Activated CD4-positive, alpha-beta memory T cell treated with anti-CD3 and anti-CD28 coated beads for 36 hours (primary cell): ENCODE measurements at places on chromosomes 7 and 10. TPM values are rescaled to one million over a fixed set of nuclear protein-coding genes. Genes with fewer than 3 reads are reported as not detected.

GRCh38 chr7:30926313-30926712 is 14.7 kb downstream of the AQP1 start:
- peak; percentile 5 for DNase-seq
- H3K27ac ChIP-seq, result no peak overlapping the region
- H3K4me3 ChIP-seq, result no peak overlapping the region

SVIL gene
- total RNA-seq, result 9.4 TPM

GDF2 gene
- not detected for total RNA-seq

DNA sequence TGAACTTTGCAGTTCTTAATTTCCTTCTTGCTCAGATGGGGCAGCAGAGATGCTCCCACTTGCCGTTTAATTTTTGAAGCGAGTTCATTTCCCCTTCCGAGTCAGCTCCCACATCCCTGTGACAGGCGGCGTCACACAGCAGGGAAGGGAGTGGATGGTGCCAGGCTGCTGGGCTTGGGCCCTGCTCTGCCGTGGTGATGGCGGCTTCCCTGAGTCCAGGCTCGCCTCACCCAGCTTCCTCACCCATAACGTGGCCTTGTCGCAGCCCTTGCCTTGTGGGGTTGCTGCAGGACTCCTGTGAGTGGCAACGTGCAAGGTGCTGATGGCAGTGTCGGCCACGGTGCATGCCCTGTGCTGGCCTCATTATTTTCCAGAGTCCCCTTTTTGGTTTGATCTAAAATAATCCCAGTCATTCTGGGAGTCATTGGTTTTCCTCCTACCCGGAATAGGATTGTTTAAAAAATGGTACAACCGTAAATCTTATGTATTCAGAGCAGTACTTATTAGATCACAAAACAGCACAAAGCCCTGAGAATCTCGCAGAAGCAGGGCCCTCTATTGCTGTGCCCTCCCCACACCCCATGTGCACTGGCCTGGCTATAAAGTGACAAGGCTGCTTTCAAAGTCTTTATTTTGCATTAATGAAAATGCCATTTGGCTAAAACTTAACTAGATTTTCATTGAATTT is 260.1 kb downstream of the WDR37 start:
- peaks cover 15% of the 10 kb centered on the region for H3K27me3 ChIP-seq
- no peak overlapping the region for H3K27ac ChIP-seq
- no peaks in the 10 kb centered on the region for H3K36me3 ChIP-seq
- DNase-seq, result no peak
- peaks cover 2% of the 10 kb centered on the region for H3K4me1 ChIP-seq

ZNF273 gene
- total RNA-seq, result 9.6 TPM

GRCh38 chr7:71772779-71773178 is 639.4 kb downstream of the CALN1 start:
- H3K36me3 ChIP-seq, result no peaks in the 10 kb centered on the region
- H3K4me1 ChIP-seq, result no peaks in the 10 kb centered on the region
- DNase-seq, result no peak
- no peak overlapping the region for H3K4me3 ChIP-seq

TRIL gene
- total RNA-seq, result not detected

- DNase-seq, result no peak
- no peaks in the 10 kb centered on the region for H3K27me3 ChIP-seq
- H3K4me1 ChIP-seq, result no peaks in the 10 kb centered on the region
- H3K4me3 ChIP-seq, result no peak overlapping the region
Measured at GRCh38 chr7:3082831-3083230, 39.2 kb upstream of the CARD11 start.

GRCh38 chr7:151088019-151088855 is 2.0 kb downstream of the AGAP3 start:
- H3K27ac ChIP-seq, result peak overlapping the region; percentile 13

DNA sequence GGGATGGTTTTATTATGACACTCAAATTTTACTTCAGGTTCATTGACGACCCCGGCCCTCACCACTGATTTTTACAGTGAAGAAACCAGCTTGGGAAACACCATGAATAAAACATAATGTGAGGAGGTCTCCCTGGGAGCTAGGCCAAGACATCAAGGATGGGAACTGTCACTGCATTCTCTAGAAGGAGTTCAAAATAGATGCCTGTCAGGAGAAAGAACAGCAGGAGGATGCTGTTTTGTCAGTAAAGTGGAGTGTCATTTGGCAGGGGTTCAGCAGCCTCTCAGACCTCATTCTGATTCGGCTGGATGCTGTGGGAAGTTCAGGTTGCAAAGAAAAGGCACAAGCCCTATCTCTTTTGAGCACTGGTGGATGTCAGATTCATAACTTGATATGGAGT is 360.3 kb upstream of the C7orf33 start:
- no peaks in the 10 kb centered on the region for H3K4me1 ChIP-seq
- H3K4me3 ChIP-seq, result no peak overlapping the region
- no peaks in the 10 kb centered on the region for H3K36me3 ChIP-seq
- peaks cover 2% of the 10 kb centered on the region for H3K27me3 ChIP-seq

HNRNPA2B1 gene
- total RNA-seq, result 929 TPM

- peaks cover 4% of the 10 kb centered on the region for H3K4me1 ChIP-seq
- no peak overlapping the region for H3K4me3 ChIP-seq
- DNase-seq, result no peak
Measured at GRCh38 chr7:116339564-116339963, 129.2 kb downstream of the TES start.

GRCh38 chr7:47340517-47340916 is 241.4 kb downstream of the TNS3 start:
- DNase-seq, result no peak
- no peaks in the 10 kb centered on the region for H3K36me3 ChIP-seq

- no peak overlapping the region for H3K27ac ChIP-seq
- H3K27me3 ChIP-seq, result no peaks in the 10 kb centered on the region
- DNase-seq, result no peak
- H3K4me1 ChIP-seq, result peaks cover 8% of the 10 kb centered on the region
- H3K36me3 ChIP-seq, result peaks cover 23% of the 10 kb centered on the region
- H3K4me3 ChIP-seq, result no peak overlapping the region
Measured at GRCh38 chr7:38855867-38856266, 53.1 kb downstream of the VPS41 start.

GRCh38 chr7:11161499-11161898 is 187.8 kb downstream of the PHF14 start:
- no peaks in the 10 kb centered on the region for H3K27me3 ChIP-seq
- no peak overlapping the region for H3K4me3 ChIP-seq
- H3K27ac ChIP-seq, result no peak overlapping the region
- no peak for DNase-seq

DNA sequence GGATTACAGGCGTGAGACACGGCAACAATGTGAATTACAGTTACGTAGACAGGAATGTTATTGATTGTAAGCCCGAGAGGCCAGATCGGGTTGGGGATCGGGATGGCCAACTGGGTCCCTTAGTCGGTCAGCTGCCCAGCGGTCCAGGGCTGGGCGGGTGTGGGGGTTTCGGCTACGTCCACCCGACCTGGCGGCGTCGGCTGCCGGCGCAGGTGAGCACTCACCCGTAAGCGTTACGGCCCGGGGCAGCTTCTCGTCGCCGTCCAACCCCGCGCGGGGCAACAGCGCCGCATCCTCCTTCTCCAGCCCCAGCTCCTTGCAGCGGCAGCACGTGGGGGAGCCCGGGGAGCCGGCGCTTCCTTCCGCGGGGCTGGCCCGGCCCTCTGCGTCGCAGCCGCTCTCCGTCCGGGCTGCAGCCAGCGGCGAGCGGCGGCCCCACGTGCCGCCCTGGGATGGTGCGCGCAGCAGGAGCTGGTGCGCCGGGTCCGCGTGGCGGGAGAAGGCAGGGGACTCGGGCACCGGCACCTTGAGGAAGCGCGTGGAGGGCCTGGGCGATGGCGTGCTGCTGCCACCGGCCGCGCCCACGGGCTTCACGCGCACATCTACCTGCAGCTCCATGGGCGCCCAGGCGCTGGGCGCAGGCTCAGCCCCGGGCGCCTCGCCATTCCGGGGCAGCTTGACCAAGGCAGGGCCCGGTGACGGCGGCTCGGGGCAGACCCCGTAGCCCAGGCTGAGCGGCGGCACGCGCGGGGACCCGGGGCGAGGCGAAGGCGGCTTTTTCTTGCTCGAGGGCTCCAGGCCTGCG is 609 bp downstream of the KLRG2 start:
- H3K4me1 ChIP-seq, result peaks cover 4% of the 10 kb centered on the region
- no peak overlapping the region for H3K27ac ChIP-seq
- H3K4me3 ChIP-seq, result peak overlapping the region; percentile 32
- DNase-seq, result peak; percentile 29
- H3K27me3 ChIP-seq, result peaks cover 27% of the 10 kb centered on the region

- no peak overlapping the region for H3K4me3 ChIP-seq
- H3K27me3 ChIP-seq, result peaks cover 2% of the 10 kb centered on the region
- no peaks in the 10 kb centered on the region for H3K4me1 ChIP-seq
- DNase-seq, result no peak
- no peak overlapping the region for H3K27ac ChIP-seq
Measured at GRCh38 chr10:122441961-122442360, 12.5 kb upstream of the ARMS2 start.

DNA sequence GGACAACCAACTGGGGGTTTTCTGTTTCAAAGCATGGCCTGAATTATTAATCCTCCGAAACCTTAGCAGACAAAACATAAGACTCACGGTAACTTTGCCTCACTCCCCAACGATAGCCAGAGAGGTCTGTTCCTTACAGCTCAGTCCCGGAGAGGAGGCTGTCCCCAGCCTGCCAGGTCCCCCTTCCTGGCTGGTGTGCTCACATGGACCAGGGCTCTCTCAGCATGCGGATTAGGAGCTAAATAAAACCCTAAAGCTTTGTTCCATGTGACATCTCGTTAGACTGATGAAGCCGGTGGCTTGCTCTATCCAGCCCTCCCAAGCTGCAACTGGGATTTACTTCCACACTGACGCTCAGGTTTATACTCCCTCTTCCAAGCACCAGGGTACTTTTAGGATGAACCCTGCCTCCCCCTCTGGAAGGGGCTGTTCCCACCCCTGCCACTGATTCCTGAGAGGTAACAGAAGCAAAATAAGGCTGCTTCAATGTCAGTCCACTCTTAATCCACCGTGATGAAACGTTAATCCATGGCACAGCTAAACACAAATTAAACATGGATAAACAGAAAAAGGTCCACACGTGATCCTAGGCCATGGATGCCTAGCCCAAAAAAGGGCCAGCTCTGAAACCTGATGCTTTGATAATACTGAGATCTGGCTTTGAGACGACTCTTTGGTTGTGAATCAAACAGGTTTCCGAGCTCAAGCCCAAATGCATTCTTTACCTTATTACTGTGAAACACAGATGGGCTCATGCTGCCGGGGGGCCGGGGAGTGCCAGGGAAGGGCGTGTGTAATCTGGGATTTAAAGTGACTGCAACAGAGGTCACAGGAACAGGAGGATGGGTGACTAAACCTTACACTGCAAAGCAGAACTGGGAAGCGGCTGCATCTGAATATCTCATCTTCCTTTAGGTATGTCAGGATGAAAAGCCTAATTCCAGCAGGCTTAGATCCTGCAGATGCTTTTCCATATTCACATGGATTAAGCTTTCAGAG is 86.2 kb downstream of the ZRANB1 start:
- H3K27me3 ChIP-seq, result peaks cover 10% of the 10 kb centered on the region
- no peak for DNase-seq
- H3K4me3 ChIP-seq, result no peak overlapping the region
- no peak overlapping the region for H3K27ac ChIP-seq
- no peaks in the 10 kb centered on the region for H3K36me3 ChIP-seq

GRCh38 chr10:63206997-63207811 is 74.1 kb downstream of the NRBF2 start:
- peak overlapping the region; percentile 56 for H3K27ac ChIP-seq
- no peaks in the 10 kb centered on the region for H3K27me3 ChIP-seq
- H3K36me3 ChIP-seq, result peaks cover 35% of the 10 kb centered on the region
- no peak overlapping the region for H3K4me3 ChIP-seq

EBF3 gene
- not detected for total RNA-seq

GRCh38 chr7:84138411-84138810 is 56.2 kb downstream of the SEMA3A start:
- no peak overlapping the region for H3K4me3 ChIP-seq
- DNase-seq, result no peak
- no peaks in the 10 kb centered on the region for H3K27me3 ChIP-seq
- H3K27ac ChIP-seq, result no peak overlapping the region

CALML5 gene
- not detected for total RNA-seq

GRCh38 chr10:71694039-71694501 is 25.5 kb downstream of the C10orf105 start:
- no peak overlapping the region for H3K4me3 ChIP-seq
- H3K4me1 ChIP-seq, result peaks cover 38% of the 10 kb centered on the region
- H3K36me3 ChIP-seq, result no peaks in the 10 kb centered on the region
- DNase-seq, result no peak

DNA sequence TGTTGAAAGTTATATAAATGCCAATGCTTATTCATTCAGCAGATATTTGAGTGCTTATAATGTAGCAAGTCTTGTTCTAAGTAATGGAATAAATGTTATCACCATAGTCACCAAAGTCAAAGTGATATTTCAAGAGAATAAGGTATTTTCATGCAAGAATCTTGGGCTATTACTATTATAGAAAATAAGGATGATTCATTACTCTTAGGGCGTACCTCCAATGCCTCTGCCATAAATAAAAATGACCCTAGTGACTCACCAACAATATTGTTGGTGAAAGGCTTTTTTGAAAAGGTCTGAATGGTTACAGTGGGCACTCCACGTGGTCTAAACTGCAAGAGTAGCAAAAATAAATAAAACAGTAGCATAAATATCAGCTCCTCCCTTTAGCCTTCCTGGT is 68.4 kb downstream of the RALA start:
- H3K4me3 ChIP-seq, result no peak overlapping the region
- H3K27ac ChIP-seq, result no peak overlapping the region
- DNase-seq, result no peak
- H3K4me1 ChIP-seq, result peaks cover 11% of the 10 kb centered on the region
- peaks cover 49% of the 10 kb centered on the region for H3K36me3 ChIP-seq
- H3K27me3 ChIP-seq, result no peaks in the 10 kb centered on the region

- H3K4me3 ChIP-seq, result no peak overlapping the region
- peaks cover 30% of the 10 kb centered on the region for H3K36me3 ChIP-seq
- H3K27ac ChIP-seq, result no peak overlapping the region
- no peak for DNase-seq
Measured at GRCh38 chr7:38716397-38716796, 85.2 kb upstream of the AMPH start.

GRCh38 chr10:6778992-6779701 is 199.1 kb upstream of the PRKCQ start:
- H3K27ac ChIP-seq, result no peak overlapping the region
- peaks cover 38% of the 10 kb centered on the region for H3K27me3 ChIP-seq
- peak; percentile 14 for DNase-seq
- H3K4me1 ChIP-seq, result no peaks in the 10 kb centered on the region
- no peaks in the 10 kb centered on the region for H3K36me3 ChIP-seq

CPN1 gene
- total RNA-seq, result not detected

GRCh38 chr10:12638781-12639180 is 289.4 kb downstream of the CAMK1D start:
- H3K27me3 ChIP-seq, result no peaks in the 10 kb centered on the region
- peaks cover 41% of the 10 kb centered on the region for H3K4me1 ChIP-seq
- H3K27ac ChIP-seq, result no peak overlapping the region
- DNase-seq, result no peak
- H3K4me3 ChIP-seq, result no peak overlapping the region

DNA sequence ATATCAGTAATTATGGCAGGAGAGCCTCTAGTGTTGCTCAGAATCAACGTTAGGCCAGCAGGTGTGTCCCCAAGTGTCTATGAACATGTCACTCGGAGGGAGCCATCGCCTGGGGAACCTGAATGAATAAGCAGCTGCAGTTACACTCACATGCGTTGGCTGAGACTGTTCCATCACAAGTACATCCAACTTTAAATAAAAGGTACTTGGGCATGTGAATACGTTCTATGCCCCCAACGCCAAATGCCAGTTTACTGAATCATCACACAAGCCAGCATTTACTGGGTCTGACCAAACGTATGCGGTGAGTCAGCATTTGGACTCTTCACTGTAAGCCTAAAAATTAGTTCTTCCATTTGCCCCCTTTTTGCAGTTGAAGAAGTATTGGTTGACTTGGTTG is 207.6 kb upstream of the PLXNA4 start:
- peaks cover 3% of the 10 kb centered on the region for H3K4me1 ChIP-seq
- no peaks in the 10 kb centered on the region for H3K27me3 ChIP-seq
- peaks cover 22% of the 10 kb centered on the region for H3K36me3 ChIP-seq
- H3K27ac ChIP-seq, result no peak overlapping the region
- DNase-seq, result no peak
